ENCODE measurements at places on chromosomes 2 and 18.

DNA sequence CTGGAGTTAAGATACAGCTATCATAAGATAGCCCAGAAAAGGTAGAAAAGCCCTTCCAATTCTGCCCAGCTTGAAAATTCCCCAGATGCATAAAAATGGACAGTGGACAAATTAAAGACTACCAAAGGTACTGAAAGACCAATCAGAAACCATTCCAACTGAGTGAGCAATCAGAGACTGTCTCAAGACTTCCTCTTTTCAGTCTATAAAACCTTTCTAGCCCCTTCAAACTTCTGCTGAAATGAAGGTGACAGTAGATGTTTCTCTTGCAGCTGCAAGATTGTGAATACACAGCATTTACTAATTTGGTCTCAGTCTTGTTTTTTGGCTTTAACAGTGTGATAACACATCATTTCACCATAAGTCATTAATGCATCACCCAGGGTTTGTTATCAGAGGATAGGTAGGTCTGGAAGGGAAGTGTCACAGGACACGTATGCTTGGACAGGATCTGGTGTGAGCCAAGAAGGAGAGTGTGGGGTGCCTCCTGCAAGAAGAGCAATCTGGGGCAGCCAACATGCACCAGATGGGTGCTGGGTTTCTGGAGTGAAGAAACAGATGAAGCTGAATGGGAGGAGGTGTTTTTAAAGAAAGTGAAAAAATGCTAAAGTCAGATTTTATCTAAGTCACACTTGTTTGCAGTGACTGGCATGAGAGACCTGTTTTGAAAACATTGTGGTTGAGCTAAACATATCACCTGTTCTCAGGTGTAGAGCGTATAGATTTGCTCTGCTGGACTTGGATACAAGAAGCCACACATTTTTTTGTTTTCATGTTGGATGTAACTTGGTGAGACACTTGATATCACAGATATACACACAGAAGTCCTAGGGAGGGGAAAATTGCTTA lies 75.3 kb upstream of the DDX18 start:
- DNase-seq: no peak

- DNase-seq: no peak
These were observed 27.4 kb upstream of the FZD7 start for GRCh38 chr2:202006301-202006700.

DNA sequence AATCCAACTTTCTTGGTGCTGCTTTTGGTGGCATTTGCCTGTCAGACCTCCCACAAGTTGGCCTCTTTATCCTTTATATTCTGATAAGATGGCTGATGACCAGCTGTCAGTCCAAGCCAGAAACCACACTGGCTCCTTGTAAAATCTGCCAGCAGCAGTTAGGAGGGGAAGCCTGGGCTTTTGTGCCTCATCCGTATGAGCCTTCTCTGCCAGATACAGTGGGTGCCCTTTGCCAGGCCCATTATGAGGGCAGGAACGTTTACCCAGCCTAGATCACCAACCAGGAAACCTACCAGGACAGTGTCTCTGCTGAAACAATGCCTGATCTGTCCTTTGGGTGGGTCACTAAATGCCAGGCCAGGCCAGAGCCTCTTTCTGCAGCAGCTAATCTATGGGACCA lies 202.9 kb upstream of the SP5 start:
- no peak for DNase-seq

DNA sequence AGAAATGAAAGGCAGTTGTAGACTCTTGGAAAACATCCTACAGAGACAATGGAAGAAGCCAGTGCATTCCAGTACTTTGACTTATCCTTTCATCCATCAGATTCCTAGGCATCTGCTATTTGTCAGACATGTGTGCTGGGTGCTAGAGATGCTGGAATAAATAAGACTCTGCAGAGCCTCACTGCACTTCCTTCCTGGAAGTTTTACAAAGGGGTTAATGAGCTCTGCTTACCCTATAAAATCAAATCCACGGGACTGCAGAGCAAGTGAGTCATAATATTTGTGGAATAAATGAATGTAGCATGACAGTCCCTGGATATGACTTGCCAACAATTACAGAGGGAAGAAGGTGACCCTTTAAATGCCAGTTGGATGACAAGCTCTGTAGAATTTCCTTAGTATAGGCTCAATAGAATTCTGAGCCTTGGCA lies 52.7 kb upstream of the NPAS2 start:
- DNase-seq: peak; percentile 77

DNA sequence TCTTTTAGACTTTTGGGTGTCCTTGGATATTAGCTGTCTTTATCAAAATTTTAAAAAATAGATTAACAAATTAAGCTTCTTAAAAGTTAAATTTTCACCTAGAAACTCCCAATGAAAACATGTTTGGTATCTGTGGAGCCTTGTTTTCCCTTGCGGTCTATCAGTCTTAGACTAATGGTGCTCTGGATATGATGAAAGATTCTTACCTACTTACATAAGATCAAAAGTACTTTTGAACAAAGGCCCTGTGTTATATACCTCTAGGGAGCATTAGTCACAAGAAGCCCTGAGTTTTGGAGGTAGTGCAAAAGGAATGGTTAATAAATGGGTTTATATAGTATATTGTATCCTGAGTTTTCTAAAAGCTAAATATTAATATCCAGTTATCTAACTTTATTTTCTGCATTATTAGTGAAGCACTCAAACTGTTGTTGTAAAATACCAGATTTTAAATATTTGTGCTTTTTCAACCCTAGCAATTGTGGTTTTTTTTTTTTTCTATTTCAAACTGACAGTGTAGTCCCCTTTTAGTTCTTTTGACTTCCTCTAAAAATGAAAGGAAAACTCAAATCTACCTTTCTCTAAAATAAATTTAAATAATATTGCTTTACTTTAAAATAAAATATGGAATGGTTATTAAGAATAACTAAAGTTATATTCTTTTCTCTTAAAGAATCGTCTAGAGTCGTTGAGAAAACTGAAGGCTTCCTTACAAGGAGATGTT lies 18.1 kb downstream of the NDC80 start:
- DNase-seq: peak; percentile 88
